Liver (tissue), 10 donors: ENCODE measurements at places on chromosomes 7 and 10. TPM values are rescaled to one million over a fixed set of nuclear protein-coding genes. Genes with fewer than 3 reads are reported as not detected.

BHLHA15 gene
- polyA plus RNA-seq = 13.4 TPM

CPN1 gene
- polyA plus RNA-seq = 30.4 TPM

PRTFDC1 gene
- polyA plus RNA-seq = 2.7 TPM

AFAP1L2 gene
- polyA plus RNA-seq = 0.53 TPM

SH3PXD2A gene
- 0.82 TPM for polyA plus RNA-seq

CALHM3 gene
- polyA plus RNA-seq = not detected

CPA4 gene
- polyA plus RNA-seq = not detected

RBP3 gene
- polyA plus RNA-seq = not detected

RARRES2 gene
- 1,915 TPM for polyA plus RNA-seq

GRCh38 chr10:70319183-70319582 is 35.4 kb upstream of the NPFFR1 start:
- no peak for DNase-seq

DNA sequence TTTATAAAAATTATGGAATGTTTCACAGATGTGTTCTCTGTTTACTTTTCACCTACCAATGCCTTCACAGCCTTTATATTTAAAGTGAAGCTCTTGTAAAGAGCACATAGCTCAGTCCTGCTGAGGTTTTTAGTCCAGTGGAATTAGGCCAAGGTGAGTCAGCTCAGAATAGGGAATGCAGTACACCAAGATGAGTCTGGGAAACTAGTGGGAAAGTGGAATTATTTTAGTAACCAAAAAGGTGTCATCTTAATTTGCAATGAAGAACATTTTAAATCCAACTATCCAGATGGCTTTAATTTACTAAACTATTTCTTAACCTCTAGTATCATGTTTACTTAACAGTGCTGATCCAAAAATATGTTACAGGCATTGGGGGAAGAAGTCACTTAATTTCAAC is 236.3 kb upstream of the CTBP2 start:
- no peak for DNase-seq

DNA sequence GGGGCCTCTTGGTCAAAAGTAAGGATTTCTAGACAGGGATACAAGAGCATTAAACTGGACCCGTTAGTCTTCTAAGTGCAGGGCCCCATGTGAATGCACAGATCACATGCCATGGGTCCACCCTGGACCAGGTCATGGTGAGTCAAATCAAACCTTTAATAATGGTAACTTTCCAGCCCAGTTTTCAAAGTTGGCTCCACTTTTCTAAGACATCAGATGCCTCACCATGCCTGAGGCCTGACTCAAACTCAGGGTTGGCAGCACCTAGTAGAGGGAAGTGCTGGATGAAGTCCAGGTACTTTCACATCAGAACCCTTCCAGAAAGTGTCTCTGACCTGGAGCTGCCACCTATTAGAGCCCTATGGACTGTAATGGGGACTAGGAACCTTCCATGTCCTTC is 9.7 kb upstream of the SMIM30 start:
- no peak for DNase-seq

GRCh38 chr10:114975091-114975490 is 37.1 kb downstream of the TRUB1 start:
- DNase-seq = no peak

GRCh38 chr7:28296571-28297483 is 115.5 kb upstream of the CREB5 start:
- peak; percentile 76 for DNase-seq

GRCh38 chr10:128052696-128053095 is 73.5 kb downstream of the MKI67 start:
- no peak for DNase-seq

DNA sequence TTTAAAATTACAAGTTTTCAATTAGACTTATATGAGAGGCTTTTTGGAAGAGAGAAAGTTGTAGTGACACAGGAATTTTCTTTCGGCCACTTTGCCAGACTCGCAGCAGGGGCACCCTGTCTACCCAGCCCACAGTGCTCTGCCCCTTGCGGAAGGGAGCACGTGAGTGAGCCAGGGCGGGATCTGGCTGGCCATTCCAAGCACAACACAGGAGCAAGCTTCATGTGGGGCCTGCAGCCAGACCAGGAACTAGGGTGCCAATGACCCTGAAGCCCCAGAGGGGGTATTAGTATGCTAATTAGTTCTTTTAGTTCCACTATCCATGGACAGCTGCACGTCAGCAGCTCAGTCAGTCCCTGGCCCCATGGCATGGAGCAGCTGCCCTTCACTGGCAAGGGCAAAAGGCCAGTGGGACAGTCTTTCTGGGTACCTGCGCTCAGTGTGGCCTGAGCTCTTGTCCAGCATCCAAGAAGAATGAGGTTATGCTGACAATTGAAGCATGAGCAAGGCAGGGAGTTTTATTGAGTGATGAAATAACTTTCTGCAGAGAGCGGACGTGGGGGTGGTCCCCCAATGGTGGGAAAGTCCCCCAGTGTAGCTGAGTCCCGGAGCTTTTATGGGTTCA is 251.1 kb upstream of the CSTF2T start:
- DNase-seq = no peak

GRCh38 chr10:110498982-110499795 is 1.5 kb downstream of the DUSP5 start:
- no peak for DNase-seq

DNA sequence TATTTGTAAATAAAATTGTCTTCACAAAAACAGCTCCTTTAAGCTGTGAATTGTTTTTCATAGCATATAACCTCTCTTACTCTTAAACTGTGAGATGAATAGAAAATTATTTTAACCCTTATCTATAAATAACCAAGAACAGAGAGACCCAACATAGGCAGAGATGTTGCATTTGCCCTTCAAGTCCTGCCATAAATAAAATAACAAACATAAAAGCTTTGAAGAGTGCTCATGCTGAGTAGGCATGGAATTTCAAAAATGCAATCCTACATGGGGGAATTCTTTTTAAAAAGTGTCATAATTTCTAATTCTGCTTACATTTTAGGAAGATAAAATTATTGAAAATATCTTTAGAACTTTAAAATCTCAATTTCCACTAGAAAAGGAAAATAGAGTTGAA is 124.1 kb upstream of the FERD3L start:
- DNase-seq = no peak

DNA sequence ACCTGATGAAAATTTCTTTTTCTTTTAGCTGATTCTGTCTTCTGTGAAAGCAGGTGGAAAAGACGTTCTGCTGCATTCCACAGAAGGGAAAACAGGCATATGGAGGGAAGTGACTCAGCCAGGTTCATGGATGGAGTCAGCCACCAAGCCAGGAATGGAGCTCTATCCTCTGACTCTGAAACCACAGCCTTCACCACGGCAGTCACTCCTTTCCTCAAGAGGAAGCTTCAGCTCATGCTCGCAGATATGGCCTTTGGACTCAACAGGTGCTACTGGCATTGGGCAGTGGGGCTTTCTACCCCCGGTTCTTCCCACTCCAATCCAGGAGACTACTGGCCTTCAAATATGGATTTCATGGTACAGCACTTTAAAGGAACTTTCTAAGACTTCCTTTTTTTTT is 11.5 kb upstream of the PLAU start:
- DNase-seq = no peak

DNA sequence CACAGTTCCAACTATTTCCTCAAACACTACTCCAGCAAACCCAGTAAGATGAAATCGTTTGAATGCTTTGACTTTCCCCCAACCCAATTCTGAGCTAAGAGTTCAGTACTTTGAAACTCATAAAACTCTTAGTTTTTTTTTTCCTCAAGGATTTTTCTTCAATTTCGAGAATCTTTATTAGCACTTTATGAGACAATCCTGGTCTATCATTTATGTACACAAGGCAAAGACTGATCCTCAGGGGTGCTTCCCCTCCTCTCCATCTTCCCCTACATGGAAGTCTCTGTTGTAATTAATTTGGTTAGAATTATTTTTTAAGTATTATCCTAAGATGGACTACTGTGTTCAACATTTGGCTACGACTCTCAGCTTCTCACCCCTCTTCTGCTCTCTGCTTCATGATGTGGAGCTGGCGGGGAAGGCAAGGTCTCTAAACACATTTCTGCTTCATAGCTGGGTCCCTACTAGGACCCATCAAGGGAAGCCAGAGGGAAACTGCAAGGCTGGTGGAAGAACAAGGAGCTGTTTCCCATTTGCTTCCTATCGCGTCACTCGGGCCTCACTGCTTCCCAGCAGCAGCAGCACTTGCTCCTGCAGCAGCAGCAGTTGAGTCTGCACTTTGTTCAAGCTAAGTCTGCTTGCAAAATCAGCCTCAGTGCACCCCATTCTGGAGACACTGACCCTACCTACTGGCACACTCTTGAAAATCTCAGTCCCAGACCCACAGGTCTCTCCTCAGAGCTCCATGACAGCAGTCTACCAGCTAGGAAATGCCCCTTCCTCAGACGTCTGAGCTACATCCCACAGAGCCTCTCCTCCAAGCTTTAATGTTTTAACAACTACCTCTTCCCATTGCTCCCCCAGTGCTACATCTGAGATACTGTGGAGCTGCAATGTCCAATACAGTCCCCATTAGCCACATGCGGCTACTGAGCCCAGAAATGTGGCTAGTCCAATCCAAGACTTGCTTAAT is 90.0 kb downstream of the CHCHD3 start:
- DNase-seq = no peak

DNA sequence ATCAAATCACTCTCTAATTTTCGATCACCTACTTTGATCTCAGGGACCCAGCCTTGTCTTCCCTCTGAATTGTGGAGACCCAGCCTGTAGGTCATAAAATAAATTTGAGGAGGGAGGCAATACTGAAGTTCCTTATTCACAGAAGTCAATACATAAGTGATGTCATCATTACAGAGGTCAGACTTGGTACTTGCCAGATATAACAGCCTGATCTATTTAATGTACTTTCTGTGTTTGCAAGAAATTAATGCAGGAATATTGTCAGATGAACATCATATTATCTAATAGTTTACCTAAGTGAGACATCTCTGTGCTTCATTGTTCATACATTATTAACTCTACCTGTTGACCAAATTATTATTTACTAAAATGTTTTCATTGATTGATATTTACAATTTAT is 105.6 kb downstream of the GPAM start:
- no peak for DNase-seq

GRCh38 chr7:155021699-155022145 is 18.8 kb upstream of the PAXIP1 start:
- no peak for DNase-seq

GRCh38 chr10:80462981-80463741 is 9.1 kb downstream of the TSPAN14 start:
- DNase-seq = no peak

DNA sequence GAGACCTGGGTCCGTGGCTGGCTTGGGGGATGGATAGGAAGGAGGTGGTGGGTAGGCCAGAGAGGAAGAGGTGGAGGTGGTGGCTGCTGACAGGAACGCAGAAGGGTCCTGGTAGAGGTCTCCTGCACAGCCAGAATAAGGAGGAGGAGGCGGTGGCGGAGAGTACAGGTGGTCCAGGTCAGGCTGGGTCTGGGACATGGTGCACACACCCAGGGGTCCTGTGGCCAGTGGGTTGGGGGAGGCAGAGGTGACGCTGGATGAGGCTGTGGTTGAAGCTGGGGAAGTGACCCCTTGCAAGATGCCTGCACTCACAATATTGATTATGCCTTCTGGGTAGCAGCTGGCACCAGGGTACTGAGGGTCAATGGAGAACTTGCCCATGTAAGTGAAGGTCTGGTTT is 2.2 kb downstream of the EGR2 start:
- no peak for DNase-seq

- no peak for DNase-seq
These were observed 41.2 kb downstream of the LRRC18 start for GRCh38 chr10:48898426-48898825.

DNA sequence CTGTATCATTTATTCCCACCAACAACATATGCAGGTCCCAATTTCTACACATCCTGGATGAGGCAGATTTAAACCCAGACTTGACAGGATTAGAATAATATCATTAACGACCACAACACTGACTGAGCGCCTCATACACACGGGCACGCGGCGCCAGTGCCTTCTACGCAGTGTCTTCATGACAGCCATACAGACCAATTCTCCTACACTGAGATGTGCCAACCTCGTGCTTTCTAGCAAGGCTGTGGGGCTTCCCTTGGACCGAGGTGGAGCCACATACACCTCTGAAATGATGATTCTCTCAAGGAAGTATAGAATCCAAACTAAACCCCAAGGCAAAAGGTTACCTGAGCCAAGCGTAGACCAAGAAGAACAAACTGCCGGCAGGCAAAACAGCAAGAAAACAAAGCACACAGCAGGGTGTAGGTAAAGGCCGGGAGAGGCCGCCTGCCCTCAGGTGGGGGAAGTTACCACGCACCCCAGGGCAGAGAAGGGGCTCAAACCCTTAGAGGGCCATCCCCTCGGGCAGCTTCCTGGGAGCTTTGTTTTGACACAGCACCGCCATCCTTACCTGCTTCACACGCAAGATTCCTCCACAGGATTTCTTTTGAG is 75.8 kb downstream of the DLG5 start:
- DNase-seq = no peak

DNA sequence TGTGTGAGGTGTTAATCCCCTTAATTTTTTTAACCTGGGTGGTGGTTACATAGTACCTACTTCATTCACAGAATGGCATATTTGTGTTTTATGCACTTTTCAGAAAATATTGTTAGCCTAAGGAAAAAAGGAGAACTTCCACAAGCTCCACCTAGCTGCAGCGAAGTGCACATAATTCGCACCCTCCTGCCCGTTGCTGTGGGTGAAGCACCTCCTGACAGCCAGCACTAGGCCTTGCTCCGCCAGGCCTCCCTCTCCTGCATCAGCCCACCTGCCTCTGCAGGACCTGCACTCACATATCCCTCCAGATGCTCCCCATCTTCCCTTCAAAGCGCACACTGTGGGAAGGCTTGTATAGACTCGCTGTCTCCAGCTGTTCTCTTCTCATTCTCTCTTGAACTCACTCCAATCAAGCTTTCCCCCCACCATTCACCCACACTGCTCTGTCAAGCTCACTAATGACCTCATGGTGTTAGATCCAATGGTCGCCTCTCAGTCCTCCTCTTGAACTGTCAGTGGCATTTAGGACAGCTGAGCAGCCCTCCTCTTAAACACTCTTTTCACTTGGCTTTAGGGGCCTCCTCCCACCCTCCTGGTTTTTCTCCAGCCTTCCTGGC is 20.7 kb upstream of the GRID1 start:
- no peak for DNase-seq

- DNase-seq = no peak
These were observed 132.5 kb downstream of the PON1 start for GRCh38 chr7:95191795-95192194.

- no peak for DNase-seq
These were observed 58.8 kb downstream of the SHH start for GRCh38 chr7:155753446-155753965.

- DNase-seq = no peak
These were observed 277.0 kb downstream of the ACTR3B start for GRCh38 chr7:153036396-153037063.
